ENCODE measurements at places on chromosomes 5 and 9.

GRCh38 chr5:6712142-6712576 lies 1.1 kb upstream of the TENT4A start:
- DNase-seq, result peak; percentile 66

GRCh38 chr5:108881133-108881532 lies 133.4 kb downstream of the FER start:
- DNase-seq, result no peak

DNA sequence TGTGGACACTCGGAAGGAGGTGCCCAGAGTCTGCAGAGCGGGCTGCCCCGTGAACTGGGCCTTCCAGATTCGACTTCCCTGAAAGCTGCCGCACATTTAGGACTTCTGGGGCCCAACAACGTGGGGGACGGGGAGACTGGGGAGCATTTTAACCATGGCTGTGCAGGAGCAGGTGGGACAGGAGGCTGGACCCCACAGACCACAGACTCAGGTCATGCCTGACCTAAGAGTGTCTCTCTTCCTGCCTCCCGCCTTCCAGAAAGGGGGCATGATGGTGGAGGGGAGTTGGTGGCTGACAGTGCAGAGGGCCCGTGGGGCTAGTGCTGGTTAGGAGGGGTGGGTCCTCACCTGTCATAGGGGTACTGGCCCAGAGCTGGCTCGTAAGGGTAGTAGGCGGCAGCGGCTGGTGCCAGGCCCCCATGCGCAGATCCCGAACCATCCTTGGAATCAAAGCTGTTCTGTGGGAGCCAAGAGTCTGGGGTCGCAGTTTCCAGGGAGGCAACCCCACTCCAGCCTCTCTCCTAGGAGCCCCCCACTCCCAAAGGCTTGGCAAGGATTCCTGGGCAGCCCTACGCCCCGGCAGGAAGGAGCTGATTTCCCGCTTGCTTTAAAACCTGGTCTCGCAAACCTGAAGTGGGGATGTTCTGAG lies 2.2 kb downstream of the IRX4 start:
- no peak for DNase-seq

DNA sequence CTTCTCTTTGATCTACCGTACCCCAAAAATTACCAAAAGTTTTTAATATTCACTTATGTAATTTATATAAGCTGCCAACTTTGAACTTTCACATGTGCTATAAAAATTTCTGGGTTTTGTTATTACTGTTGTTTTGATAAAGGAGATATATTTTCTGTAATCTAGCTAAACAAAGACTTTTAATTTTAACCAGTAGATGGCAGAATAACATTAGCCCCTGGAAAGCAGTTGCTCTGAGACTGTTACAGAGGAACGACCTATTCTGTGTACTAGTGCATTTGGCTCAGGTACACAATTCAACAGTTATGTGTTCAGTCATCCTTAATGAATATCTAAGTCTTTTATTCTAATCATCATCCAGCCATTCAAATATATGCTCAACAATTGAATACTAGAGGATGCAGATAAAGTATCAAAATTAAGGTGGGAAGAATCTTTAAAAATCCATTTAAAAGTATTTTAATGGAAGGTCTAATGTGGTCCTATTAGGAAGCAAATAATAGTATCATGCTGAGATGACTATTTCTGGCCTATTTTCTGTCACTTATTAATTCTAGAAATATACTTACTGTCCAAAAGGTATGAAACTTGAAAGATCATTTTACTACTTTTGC lies 8.6 kb downstream of the KLHL9 start:
- peak; percentile 44 for DNase-seq

DNA sequence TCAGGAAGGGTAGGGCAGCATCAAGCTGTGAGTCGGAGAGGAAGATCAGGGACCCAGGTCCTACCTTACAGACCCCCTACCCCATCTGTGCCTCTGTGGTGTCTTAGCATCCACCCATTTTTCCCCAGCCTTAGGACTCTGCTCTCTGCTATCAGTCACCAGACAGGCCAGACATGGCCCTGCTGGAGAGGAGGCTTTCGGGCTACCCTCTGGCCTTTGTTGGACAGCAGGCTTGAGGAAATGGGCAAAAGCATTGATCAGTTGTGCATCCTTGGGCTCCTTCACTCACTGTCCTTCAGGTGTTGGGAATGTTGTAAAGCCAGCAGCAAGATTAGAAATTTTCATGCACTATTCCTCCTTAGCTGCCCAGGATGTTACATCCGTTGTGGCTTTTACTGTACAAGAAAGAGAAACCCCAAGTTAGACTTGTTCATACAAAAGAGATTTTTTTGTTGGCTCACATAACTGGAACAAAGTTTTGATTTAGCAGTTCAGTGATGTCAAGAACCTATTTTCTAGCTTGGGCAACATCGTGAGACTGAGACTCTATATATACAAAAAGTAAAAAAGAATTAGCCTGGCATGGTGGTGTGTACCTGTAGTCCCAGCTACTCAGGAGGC lies 17.4 kb upstream of the TNFAIP8 start:
- DNase-seq, result no peak

DNA sequence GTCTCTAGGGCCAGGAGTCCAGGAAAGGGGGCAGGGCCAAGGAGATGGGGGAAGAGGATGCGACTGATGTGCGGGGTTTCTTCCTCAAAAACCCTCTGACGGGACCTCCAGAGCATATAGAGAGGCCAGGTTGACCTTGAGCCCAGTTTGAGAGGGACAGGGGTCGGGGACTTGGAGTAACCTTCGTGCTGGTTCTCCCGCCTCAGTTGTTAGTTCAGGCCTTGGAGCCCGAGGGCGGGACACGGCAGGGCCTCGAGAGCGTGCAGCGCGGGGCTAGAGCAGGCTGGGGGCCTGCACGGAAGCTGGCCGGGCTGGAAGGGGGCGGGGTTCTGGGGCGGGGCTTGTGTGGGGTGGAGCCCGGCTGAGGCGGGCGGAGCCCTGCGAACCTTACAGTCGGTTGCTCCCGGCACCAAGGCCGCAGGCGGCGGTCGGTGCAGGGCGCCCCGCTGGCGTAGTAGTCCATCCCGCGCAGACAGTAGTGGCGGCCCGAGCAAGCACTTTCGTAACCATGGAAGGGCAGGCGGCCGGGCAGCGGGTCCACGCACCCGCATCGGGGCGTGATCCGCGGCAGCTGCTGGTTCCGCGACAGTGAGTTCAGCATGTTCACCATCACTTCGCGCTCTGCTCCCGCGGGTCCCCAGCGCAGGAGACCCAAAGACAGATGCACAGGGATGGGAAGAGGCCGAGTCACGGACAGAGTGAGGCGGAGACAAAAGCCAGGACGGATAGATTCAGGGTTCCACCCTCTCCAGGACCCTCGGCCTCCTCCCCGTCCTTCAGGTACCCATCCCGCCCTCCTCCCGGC lies 4.0 kb upstream of the MYORG start:
- peak; percentile 73 for DNase-seq

DNA sequence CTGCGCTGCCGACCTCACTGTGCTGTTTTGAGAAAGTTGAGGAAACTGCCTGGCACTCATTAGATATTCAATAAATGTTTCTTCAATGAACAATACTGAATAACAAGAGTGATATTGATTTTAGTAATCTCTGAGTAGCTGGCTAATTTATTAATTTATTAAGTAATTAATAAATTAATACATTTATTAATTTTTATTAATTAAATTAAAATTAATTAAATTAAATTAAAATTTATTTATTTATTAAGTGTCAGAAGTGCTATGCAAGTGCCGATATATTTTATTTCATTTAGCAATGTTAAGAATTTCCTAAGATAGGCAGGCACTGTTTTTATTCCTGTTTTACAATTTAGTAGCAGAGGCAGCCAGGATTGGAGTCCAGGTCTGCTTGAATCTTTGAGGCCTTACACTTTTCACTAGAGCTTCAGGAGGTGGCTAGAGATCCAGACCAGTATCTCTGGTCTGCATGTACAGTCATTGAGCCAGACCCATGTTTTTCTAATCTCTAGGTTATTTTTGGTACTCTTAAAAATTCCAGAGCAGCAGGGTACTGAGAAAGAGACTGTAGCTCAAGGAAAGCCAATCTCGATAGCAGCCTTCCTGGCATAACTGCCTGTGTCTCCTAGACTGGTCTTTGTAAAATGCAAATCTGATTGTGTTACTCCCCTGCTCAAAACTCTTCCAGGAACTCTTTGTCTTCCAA lies 109.2 kb downstream of the ARHGEF28 start:
- peak; percentile 48 for DNase-seq
